ENCODE measurements at places on chromosomes 3 and 15.

DNA sequence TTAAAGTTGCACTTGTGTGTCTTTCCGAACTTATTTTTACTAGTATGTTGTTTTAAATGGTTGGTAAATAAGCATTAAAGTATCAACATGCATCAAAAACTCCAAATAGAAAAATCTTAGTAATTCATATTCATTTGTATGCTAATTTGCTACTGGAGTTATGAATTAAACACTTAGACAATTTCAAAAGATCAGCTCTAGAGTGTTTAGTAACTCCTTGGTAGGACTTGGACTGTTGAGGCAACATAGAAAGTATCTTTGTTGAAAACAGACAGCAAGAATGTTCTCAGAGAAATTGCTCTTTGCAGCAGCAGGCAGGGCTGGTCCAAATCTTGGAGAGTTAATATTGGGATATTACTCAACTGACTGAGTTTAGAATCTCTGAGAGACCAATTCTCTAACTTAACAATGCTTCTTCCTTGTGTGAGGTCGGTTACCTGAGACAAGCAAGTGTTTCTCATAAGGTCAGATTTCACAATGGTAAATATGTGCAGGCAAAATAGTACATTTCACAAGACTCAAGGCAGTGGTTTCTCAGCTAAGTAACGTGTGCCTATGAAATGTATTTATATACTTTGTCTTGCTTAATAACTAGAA is 147.8 kb upstream of the IL12A start:
- DNase-seq = no peak

- DNase-seq = no peak
These were observed 99.1 kb downstream of the SLC49A4 start for GRCh38 chr3:122893754-122894668.

DNA sequence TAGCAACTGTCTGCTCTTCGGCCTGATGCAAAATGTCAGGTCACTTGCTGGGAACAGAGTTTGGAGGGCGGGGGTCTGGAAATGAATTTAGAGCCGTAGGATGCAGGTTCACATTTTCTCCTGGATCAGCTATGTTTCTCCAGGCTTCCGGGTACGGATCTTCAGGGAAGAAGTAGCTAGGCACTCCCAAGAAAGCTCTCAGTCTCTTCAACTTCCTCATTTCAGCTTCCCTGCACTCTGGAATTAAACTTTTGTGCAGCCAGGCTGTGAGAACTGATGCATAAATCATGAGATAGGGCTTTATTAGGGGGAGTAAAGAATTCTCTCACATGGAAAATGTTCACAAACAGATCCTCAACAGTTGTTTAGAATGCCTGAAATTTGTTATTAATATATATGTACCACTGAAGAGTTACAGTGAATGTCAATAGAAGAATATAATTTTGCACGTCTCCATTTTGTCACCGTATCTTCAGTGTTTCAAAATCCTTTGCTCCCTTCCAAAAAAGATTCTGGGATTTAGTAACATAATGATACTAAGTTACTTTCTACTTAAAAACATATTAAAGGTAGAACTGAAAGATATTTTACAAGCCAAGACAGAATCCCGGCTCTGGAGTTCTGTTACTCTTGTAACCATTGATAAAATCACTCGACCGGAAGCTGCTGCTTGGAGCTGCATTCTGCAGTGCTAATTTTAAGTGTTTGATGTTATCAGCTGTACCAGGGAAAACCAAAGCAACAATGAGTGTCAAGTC is 178.5 kb upstream of the P2RY1 start:
- no peak for DNase-seq

GRCh38 chr15:95129574-95129973 is 898.2 kb downstream of the MCTP2 start:
- DNase-seq = no peak

- DNase-seq = no peak
These were observed 191.9 kb downstream of the GABRB3 start for GRCh38 chr15:26580943-26581342.

GRCh38 chr15:99556011-99556410 is 9.8 kb upstream of the MEF2A start:
- DNase-seq = no peak

DNA sequence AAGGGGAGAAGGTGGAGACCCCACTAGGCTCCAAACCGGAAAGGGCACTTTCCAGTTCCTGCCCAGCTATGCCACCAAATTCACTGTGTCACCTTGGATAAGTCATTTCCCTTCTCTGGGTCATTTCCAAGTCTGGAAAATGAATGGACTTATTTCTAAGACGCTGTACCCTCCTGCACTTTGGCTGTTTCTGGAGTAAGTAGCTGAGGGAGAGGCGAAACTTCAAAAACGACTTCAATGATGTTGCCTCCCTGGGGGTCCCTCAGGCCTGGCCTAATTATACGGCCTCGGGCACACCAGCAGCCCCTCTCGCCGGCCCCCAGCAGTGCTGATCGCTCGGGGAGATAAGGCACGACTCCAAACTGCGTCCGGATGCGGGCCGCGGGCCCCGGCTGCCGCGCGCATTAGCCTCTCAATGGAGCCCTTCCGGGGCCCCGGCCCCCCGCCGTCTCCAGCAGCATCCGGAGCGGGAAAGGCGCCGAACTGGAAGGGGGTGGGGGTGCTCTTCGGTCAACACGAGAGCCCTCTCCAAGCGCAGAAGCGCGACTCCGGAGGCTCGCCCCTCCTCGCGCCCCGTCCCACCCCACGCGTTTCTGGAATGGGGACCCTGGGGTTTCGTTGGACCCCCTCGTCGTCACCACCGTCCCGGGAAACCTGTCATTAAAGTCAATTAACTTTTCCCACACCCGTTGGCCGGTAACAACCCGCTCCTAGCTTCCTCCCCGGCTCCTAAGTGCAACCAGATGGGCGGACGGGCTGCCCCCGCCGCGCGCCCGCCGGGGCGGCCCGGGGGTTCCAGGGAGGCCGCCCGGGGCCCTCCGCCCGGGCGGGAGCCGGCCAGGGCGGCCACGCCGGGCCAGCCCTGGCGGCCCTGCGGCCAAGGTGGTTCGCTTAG is 4.8 kb downstream of the HES1 start:
- no peak for DNase-seq

GRCh38 chr15:41847981-41848380 is 9.3 kb downstream of the PLA2G4B start:
- DNase-seq = no peak

DNA sequence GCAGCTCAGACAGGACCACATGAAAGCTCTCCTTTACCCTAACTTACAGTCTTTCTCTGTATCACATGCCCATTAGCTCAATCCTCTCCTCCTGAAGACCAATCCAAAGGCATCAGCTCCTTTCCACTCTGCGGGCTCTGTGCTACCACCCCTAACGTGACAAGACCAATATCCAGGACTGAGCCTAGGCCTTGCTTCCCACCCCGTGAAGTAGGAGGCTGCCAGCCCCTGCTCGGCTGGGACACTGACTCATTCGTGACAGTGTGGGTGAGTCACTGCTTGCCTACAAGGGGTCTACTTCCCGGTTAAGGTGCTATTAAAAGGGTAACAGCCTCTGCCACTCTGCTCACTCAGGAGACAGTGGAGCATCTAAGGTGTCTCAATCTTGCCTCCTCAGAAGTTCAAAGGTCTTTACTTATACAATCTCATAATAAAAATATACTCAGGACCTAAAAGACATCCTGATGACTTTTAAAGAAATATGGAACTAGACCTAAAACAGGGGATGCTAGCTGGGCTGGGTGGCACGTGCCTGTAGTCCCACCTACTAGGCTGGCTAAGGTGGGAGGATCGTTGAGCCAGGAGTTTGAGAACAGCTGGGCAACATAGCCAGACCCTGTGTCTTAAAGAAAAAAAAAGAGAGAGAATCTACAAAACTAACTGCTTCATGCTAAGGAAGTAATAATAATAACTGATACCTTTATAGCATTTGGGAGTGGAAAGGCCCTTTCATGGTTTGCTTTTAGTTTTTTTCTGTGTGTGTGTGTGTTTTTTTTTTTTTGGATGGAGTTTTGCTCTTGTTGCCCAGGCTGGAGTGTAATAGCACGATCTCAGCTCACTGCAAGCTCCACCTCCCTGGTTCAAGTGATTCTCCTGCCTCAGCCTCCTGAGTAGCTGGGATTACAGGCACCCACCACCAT is 55.0 kb downstream of the TMEM44 start:
- DNase-seq = no peak

DNA sequence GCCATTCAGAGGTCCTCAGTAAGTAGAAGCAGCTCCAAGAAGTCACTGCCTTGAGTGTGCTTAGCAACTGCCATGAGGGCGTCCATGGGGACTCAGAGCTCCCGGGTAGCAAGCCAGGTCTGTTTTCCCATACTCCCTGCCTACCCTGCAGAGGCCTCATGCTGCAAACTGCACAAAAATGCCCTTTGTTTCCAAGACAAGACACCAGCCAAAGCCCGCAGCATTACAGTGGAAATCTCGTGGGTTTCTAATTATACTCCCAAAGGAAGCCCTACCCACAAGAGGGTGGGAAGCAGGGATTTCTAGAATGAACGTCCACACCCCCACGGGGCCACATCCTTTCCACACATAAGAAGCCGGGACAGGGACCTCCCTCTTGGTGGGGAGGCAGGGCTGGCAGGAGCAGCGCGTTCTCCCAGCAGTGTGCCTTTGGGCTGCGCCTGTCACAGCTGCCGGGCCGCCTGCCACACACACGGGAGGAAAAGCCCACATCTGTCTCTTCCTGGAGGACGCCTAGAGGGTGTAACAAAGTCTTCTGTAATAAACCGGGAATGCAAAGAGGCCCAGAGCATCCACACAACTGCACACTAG is 31.1 kb downstream of the FAM174B start:
- no peak for DNase-seq

DNA sequence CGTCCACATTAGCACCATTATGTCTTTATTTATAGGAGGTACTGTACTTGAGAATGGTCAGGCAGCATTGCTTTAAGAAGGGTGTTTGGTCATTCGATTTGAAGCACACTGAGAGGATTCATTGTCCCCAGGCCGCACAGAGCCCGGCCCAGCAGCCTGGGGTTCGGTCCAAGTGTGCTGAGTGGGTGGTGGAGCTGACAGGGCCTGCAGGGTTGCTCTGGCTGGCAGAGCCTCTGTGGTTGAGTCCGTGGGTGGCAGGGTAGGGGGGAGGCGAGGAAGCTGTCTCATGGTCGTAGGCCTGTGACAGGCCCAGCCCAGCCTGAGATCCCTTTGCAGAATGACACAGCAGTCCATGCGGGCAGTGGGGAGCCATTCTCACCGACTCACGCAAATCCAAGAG is 227.7 kb upstream of the TOPAZ1 start:
- DNase-seq = no peak

- DNase-seq = no peak
These were observed 51.0 kb upstream of the TRA2B start for GRCh38 chr3:185988816-185989175.

GRCh38 chr3:50534681-50535330 is 31.4 kb upstream of the CACNA2D2 start:
- DNase-seq = no peak

DNA sequence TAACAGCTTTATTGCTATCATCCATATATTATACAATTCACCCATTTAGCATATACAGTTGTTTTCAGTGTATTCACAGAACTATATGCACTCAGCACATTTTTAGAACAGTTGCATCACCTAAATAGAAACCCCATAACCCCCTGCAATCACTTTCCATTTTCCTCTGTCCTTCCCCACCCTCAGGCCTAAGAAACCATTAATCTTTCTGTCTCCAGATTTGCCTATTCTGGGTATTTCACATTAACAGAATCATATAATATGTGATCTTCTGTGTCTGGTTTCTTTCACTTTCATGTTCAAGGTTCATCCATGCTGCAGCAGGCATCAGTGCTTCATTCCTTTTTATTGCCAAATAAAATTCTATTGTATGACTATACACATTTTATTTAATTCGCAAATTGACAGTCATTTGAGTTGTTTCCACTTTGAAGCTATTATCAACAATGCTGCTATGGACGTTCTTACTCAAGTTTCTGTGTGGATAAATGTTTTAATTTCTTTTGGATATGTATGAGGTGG is 39.8 kb downstream of the ADAMTS17 start:
- DNase-seq = no peak

DNA sequence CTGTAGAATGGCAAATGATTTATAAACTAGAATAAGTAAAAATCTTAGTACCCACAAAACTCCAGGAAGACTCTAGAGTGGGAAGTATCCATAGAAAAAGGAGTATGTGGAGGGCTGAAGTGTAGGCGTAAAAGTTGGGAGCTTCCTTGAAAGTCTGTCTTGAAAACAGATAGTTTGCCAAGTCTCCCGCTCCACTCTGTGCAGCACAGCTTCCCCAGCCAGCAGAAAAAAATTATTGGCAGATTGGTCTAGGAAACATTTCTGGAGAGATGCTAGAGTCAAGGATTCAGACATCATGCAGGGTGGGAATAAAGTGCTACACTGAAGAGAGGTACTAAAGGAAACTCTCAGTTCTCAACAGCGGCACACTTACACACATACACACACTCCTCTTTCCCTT is 53.4 kb upstream of the CD200R1L start:
- no peak for DNase-seq

DNA sequence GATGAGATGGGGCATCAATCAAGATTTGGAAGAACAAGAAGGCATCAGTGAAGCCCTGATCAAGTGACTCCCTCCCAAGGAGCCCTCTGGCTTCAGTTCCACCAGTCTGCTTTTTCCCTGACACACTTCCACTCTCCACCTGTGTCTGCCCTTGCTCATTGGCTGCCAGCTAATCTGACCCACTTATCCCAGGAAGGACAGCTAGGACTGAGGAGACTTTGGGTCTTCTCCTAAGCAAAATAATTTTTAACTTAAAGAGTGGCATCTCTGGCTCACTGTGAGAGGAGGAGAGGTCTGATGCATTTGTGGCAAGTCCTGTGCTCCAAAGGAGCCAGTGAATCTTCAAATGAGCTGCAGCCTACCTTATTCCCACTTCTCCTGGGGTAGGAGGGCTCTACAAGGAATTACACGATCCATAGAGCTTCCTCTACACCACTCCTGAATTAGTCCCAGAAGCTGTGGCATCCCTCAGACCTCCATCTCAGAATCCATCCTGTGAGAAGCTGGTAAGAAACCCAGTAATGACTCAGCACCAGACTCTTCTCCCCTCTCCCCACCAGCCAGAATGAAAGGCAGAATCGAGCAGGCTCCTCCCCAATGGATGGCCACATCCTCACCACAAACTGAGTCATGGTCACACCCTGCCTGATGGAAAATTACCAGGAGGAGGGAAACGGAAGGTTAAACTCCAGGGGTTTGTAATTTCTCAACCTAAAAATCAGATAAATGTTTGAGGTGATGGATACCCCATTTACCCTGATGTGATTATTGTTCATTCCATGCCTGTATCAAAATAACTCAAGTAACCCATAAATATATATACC is 6.3 kb upstream of the PKM start:
- DNase-seq = no peak

GRCh38 chr3:138165061-138165460 is 9.7 kb downstream of the DBR1 start:
- DNase-seq = no peak

DNA sequence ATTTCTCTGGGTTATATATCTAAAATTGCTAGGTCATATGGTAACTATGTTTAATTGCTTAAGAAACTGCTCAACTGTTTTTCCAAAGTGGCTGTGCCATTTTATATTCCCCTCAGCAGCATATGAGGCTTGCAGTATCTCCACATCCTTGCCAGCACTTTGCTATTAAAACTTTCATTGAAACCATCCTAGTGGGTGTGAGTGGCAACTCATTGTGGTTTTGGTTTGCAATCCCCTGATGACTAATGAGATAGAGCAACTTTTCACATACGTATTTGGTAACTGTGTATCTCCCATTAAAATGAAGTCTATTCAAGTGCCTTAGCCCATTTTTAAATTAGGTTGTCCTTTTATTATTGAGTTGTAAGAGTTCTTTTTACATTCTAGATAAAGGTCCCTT is 17.3 kb downstream of the KPNA1 start:
- no peak for DNase-seq

GRCh38 chr15:100106732-100107131 is 235.0 kb downstream of the ADAMTS17 start:
- DNase-seq = no peak

All from hematopoietic multipotent progenitor cell treated with erythropoietin and hydrocortisone succinate and interleukin-3 and kit ligand, for 17 days (in vitro differentiated cells).